ENCODE measurements at places on chromosomes 12 and 14.

GRCh38 chr12:117533687-117534086 lies 172.3 kb upstream of the NOS1 start:
- no peak for DNase-seq

DNA sequence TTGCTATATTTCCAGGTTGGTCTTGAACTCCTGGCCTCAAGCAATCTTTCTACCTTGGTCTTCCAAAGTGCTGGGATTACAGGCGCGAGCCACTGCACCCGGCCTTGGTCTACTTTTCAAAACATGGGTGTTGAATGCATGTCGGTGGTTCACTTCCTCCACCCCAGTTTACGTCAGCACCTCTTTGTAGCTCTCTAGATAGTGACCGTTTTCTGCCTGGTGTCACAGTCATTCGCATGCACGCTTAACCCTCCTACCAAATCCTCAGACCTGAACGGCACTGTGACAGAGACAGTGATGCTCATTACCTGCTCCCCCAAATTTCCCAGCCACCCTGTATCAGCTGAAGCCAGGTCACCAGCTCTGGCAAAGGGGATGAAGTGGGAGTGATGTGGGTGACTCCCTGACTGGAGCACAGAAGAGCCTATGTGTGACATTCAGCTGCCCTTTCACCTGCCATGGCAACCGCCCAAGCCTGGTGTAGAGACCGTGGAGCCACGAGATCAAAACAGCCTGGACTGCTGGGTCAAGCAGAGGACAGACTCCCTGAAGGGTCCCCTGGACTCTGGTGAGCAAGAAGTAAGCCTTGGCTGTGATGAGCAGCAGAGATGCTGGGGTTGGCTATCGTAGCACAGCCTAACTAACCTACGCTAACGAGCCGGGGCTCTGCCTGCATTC lies 66.2 kb upstream of the GPR68 start:
- no peak for DNase-seq

DNA sequence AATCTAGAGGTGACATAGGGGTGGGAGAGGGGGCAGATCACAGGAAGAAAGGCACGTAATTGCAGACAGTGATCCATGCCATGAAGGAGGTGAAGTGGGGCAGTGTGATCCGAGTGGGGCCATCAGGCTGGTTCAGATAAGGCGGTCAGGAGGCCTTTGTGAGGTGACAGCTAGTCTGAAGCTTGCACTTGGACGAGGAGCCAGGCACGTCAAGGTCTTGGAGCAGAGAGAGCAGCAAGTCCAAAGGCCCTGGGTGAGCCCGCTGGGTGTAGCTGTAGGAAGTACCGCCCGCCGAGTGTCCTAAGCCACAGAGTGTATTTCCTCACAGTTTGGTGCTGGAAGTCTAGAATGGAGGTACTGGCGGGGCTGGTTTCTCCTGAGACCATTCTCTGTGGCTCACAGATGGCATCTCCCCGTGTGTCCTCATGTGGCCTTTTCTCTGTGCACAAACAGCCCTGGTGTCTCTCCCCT lies 23.6 kb downstream of the RHOF start:
- DNase-seq = no peak

DNA sequence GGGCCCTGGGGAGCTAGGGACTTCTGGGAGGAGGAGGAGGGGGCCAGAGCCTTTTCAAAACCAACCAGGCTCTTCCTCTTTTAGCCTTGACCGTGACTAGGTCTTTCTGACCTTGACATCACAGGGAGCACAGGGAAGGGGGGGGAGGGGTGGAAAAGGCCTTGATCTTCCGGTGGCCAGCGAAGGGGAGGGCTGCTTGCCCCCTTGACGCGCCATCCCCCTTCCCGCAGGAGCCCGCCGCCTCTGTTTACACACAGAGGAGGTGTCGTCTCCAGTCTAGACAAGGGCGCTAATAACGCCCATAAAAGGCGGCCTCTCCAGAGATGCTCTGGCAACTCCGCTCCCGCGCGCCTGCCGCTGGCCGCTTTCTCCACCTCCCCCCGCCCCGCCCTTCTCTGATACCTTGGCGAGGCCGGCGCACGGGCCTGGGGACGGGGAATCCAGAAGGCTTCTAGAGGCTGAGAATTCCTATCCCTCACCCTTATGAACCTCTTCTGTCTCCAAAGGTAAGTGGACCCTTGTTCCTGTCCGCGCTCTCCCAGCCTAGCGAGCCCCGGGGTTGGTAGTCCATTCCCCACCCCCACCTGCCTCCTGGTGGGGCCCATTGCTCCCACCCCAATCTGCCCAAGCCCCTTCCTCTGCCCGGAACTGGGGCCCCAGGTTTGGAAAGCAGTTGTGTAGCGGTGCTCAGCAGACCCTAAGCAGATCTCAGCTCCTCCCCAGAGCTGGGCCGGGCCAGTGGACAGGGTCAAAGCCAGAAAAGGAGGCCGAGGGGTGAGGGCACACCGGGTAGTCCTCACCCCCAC lies 4.9 kb upstream of the HOXC12 start:
- DNase-seq = no peak

DNA sequence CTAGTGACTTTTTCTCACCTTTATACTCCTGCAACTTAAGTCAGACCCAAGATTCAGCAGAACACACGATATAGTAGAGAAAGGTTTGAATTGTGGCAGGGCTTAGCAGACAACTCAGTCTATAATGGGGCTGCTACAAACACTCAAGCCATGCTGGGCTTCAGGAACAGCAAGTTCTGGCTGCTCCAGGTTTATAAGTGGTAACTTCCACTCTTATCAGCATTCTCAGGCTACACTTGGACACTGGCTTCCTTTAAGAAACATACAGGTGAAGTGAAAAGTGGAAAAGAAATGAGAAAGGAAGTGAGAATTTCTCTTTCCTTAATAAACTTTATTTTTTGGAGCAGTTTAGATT lies 21.7 kb downstream of the PLEKHD1 start:
- no peak for DNase-seq

DNA sequence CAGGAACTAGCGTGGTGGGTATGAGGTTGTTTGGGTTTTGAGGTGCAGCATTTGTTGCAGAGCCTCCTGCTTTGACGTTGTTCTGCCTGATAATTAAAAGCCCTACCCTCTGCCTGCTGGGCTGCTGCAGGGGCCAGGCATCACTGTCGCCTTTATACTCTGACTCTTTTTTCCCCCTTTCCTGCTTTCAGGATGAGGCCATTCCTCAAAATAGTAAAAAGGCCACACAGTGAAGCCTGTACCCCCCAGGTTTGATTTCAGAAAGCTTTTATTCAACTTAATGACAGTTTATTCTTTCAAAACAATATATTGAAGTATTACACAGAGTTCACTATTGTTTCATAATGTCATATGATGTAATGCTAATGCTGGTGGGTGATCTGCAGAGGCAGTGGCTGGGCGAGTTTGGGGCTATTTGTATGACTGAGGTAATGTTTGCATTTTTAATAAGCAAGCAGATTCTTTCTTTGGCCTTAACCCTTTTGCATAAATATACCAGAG lies 9.1 kb downstream of the BORCS5 start:
- DNase-seq = peak; percentile 20

DNA sequence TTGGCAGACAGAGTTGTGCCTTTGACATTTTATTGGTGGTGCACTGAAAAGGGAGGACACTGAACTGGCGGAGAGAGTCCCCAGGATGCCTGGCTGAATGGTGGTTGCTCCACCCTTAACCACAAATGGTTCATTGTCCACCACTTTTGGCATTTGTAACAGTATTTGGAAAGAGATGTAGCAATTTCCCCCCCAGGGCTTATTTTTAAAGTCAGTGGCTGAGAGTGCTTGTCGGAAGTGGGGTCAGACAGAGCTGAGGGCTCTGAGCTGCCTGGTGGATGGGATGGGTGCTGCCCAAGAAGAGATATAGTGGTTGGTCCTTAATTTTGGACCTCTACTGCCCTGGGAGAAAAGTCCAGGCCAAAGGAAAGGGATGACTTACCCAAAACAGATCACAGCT lies 31.5 kb upstream of the FGF6 start:
- DNase-seq = no peak

GRCh38 chr14:57493467-57494181 lies at the start of gene CCDC198:
TSS of gene CCDC198 (minus strand) at chr14:57493857. CDS start at chr14:57493715, 142 bp downstream.
- DNase-seq = peak; percentile 14

GRCh38 chr14:90614696-90615516 lies 201.3 kb downstream of the TTC7B start:
- DNase-seq = no peak

DNA sequence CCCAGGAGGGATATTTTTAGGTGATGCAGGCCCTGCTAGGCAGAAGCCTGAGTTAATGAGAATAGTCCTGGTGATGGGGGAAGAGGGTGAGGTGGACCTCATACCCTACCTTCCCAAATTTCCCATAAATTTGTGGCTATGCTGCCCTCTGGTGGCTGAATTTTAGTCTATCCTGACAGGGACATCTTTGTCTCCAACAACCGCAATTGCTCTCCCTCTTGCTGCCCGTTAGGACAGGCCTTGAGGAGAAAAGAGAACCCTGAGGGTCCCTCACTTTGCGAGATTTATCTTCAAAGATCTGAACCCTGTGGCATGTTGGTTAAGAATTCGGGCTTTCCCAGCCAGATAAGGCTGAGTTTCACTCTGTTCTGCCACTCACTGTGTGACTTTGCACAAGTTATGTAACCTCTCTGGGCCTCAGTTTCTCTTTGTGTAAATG lies 9.8 kb upstream of the ZNF385A start:
- peak; percentile 62 for DNase-seq

DNA sequence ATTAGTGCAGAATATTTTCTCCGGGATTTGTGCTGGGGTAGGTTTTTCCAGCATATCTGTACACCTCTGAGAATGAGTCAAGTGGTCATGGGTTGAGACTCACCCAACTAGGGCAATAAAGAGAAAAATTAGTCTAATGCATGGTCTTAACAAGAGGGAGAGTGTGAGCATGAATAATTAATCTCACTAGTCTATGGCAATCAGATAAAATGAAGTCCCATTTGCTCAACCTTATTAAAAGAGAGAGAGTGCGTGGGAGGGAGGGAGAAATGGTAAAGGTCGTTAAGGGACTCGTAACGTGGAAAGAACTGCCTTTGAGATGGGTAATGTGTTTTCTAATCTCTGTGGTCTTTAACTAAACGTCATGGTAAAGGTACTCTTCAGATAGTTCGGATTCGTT lies 91.6 kb downstream of the TESC start:
- no peak for DNase-seq

DNA sequence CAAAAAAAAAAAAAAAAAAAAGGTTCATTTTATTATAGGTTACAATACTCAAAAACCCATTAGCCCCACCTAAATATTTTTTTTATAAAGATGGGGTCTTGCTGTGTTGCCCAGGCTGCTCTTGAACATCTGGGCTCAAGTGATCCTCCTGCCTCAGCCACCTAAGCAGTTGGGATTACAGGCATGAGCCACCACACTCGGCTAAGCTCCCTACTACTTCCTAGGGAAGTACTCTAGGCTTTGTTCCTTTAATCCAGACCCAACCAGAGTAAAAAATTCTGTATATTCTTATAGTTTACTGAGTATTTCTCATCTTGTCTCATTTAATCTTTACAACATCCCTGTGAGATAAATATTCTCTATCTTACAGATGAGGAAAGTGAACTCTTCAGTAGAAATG lies 50.7 kb downstream of the RBMS2 start:
- no peak for DNase-seq

DNA sequence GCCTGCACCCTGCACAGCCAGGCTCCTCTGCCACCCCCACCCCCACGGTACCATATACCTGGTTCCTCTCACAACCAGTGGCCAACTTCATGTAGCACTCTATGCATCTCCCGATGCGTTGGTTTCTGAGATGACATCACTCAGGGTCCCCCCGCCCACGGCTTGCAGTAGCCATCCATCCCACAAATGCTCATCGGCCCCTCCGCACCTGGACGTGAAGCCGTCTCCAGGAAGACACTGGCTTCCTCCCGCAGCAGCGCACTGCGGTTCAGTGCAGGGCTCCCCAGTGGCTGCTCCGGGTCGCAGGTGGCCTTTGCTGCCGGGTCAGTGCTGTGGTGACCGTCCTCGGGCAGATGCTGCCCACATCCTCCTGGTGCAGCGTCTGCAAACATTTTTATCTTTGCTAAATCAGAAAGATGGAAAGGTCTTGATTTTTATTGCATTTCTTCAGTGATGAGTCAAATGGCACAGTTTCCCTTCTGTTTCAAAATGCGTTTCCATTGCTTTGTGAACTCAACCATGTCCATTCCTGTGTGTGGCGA lies 27.5 kb upstream of the MMP17 start:
- DNase-seq = no peak

GRCh38 chr14:29618323-29619067 lies 309.2 kb downstream of the PRKD1 start:
- DNase-seq = no peak

DNA sequence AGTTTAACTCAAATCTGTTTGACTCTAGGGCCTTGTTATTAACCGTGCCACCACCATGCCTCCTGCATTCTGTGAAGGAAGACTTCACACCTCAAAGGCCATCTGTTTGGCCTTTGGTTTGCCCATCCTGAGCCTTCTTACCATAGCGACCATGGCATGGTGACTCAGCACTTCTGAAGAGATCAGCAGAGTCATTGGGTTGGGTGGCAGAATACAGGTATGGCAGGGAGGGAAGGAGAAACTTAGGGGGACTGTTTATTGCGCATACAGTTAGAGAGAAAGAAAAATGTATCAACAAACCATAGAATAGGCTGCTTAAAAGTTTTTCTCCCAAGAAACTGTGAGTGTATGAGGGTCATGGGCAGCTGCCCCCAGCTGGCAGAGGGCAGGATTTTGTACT lies 49.2 kb downstream of the DAD1 start:
- no peak for DNase-seq

DNA sequence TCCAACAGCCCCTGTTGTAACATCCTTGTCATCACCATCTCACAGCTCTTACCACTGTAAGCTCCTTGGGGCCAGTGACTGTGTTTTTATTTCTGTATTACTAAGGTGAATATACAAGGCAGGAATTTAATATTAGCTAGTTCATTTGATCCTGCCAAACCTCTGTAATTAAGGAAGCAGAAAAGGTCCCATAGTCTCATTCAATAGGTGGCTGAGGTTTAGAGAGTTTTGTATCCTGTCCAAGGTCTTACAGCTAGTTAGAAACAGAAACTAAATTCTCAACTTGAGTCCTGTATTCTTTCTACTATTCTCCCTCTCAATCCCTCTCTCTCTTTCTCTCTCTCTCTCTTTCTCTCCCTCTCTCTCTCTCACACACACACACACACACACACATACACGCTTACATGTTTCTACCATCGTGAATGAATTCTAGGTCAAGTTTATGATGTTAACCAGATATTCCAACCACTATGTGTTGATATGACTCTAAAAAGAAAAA lies 543 bp upstream of the GLIPR1 start:
- peak; percentile 71 for DNase-seq

DNA sequence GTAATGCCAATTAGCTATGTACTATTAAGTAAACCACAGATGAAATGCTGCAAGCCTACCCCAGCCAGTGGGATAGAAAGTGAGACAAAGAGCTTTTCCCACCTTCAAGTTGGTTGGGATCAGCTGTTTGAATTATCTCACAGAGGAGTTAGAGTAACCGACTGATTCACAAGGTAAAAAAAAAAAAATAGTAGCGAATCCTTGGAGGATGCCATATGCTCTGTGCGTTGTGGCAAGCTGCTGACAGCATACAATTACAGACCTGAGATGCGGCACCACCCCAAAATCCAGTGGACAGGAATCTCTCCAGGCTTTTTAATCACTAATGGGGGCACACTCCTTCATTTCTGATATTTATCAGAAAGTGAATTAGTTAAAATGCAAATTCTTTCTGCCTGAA lies 157.0 kb upstream of the RMST start:
- DNase-seq = no peak

GRCh38 chr12:105906561-105906960 lies 232.2 kb downstream of the NUAK1 start:
- DNase-seq = no peak

- DNase-seq = peak; percentile 19
Observed at GRCh38 chr14:43706900-43707299, 800.2 kb downstream of the FSCB start.

- no peak for DNase-seq
Observed at GRCh38 chr12:127770118-127770517, 496.9 kb upstream of the TMEM132C start.

GRCh38 chr12:131351319-131352028 lies 359.4 kb upstream of the SFSWAP start:
- DNase-seq = no peak

All from fibroblast of mammary gland (primary cell).